Fibroblast of skin of right quadriceps (primary cell): ENCODE measurements at places on chromosomes 1 and 21.

DNA sequence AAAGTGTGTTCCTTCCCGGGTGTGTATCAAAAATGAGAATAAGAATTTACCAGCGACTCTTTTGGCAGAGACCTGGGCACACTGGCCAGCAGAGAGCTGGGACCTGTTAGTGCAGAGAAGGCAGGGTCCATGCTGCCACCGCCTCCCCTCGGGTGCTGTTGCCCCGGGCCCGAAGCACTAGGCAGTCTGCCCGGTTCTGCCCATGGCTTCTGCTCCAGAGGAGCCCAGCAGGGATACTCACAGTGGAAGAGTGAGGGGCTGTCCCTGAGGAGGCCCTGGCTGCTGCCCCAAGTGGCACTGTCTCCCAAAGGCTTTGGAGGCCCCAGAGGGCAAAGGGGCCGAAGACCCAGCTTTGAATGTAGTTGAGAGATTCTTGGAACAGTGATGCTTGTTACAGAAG, 80.5 kb downstream of the MIS18A start:
- no peak for DNase-seq

DNA sequence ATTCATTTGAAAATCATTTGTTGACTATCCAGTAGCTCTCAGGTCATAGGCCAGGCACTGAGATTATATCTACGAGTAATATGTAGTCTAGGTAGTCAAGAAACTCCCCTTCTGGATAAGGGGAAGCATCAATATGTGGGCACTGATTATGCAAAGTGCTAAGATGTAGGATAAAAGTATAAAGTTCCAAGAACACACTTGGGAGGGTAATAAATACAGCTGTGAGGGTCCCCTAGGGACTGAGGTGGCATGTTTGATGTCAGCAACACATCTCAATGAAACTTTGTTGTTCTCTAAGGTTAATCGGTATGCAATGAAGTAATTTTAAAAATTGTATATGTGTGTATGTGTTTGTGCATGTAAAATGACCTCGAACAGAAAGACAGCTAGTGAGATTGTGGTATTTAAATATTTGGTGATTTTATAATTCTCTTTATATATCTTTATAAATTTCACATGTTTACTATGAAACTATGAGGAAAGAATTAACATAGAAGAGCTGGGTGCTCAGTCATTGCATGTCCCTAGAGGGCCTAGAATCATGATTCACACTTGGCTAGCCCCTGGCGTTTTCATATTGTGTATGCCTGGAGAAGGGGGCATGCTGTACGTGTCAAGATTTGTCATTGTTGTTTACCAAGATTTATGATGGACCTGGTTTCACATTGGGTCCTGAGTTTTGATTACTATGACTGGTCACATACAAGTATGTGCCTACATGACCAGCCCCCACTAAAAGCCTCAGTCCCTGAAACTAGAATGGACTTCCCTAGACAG, 140.1 kb upstream of the DUSP10 start:
- no peak for DNase-seq

DNA sequence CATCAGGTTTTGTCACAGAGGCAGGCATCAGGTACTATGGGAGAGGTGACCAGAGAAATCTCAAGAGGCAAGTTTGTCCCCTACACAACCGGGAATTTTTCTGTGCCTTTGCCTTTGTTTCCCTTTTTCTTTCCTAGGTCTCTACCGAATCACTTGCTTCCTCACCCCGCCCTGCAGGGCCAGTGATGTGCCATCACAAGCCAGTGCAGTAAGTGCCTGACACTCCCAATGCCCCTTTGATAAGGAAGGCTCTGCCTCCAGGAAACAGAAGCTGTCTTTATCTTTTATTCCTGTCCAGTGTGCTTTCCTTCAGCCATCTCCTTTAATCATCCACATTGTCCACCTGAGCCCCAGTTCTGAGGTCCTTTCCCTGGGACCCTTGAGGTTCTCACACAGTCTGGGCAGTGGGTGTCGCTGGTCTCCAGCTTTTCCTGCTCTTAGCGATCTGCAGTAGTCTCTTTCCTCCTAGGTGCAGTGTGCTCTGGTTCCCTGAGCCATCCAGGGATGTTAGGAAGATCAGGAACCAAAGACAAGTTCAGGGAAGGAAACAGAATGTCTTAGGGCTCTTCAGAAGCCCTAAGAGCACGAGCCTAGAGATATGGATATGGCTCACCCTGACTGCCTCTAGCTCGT, 36.6 kb downstream of the GJA5 start:
- DNase-seq = peak; percentile 10

DNA sequence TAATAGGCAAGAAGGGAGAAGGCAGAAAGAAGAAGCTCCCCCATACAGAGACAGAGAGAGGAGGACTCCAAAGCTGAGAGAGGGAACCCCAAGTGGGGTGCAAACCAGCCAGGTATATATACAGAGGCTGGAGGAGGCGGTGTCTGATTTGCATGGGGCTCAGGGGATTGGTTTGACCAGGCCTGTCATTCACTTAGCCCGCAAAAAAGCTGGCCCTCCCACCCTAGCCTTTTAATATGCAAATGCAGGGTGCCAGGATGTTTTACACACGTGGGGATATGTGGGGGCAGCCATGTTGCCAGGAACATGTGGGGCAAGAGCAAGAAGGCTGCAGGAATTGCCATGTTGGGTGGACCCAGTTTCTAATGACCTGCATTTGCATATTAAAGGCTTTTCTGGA, 37.0 kb upstream of the TENT5B start:
- DNase-seq = no peak

DNA sequence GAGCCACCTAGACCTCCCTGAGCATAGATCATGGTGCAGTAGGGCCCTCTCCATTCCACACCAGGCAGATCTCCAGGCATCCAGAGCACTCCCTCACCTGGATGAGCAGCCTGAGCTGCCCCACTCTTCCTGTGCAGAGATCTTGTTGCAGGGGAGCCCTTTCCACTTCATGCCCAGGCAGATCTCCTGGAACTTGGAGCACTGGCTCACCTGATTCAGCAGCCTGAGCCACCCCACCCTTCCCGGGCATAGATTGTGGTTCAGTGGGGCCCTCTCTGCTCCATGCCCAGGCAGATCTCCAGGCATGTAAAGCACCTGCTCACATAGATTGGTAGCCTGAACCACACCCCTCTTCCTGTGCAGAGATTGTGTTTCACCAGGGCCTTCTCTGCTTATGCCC, 78.0 kb downstream of the SEC16B start:
- no peak for DNase-seq

- no peak for DNase-seq
These were observed 171.4 kb downstream of the KIF26B start for GRCh38 chr1:245325922-245326795.

DNA sequence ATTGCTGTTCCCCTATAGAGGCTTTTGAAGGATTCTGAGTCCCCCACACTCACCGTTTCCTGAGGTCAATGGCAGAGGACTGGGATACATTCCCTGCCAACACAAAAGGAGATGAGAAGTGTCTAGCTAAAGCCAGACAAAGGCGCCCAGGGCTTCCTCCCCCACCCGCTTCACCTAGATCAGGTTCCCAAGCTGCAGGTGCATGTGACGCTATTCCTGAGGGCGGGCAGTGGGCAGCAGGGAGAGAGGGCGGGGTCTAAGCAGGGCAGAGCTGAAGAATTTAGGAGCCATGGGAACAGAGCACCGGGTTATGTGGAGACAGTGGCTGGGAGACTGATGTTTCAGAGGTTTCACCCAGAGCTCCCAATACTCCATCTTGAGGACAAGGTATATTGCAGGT, 6.0 kb upstream of the ARHGEF2 start:
- DNase-seq = no peak

DNA sequence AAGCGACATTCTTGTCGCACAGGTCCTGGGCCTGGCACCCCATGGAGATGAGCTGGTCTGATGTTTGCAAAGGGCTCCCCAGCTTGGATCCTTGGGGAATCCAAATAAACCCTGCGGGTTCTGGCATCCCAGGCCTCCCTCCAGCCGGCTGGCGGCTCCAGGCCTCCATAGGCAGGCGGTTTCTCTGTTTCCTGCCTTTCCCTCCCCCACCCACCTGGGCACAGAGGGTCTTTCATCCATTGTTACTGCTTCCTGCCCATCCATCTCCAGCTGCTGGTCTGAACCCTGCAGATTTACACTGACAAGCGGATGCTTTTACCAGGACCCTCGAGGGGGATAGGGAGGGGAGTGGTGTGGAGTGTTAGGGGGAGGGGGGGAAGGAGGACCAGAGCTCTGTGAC, 39.1 kb upstream of the ID3 start:
- DNase-seq = no peak

DNA sequence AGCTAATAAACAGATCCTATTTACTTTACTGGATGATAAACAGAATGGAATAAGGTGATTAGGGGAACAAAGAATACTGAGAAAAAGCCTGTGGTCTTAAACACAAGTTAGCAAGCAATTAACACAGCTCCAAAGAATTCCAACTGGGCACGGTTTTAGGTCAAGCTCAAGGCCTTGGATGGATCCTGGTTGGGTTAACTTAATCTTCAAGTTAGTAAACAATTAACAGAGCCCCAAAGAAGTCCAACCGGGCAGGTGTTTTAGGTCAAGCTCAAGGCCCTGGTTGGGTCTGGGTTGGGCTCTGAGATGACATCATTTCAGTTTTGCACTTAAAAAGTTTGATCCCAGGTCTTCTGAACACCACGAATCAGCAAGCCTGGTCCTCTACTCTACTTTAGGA, 1086.3 kb upstream of the TMPRSS15 start:
- no peak for DNase-seq

DNA sequence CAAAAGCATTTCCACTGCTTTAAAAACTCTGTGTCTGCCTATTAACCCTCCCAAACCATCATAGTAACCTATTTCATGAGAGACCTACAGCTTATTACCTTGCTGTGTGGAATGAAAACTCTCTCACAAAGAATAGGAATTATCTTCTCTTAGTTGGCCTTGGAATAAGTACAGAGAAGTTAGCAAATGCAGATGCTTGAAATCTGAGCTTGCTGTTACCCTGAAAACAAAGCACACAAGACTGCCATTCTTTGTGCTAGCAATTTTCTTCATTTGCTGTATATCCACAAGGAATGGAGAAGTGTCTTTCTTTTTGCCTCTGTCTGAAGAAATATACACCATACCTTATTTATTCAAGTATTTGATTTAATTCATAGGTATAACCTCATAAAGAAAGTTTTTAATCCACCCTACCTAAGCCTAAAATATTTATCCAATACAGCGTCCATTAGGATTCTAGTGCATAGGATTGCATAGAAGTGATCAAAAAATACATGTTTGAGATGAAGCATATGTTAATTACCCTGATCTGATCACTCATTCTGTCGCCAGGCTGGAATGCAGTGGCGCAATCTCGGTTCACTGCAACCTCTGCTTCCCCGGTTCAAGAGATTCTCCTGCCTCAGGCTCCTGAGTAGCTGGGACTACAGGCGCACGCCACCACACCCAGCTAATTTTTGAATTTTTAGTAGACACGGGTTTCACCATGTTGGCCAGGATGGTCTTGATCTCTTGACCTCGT, 451.1 kb downstream of the LTN1 start:
- DNase-seq = no peak

DNA sequence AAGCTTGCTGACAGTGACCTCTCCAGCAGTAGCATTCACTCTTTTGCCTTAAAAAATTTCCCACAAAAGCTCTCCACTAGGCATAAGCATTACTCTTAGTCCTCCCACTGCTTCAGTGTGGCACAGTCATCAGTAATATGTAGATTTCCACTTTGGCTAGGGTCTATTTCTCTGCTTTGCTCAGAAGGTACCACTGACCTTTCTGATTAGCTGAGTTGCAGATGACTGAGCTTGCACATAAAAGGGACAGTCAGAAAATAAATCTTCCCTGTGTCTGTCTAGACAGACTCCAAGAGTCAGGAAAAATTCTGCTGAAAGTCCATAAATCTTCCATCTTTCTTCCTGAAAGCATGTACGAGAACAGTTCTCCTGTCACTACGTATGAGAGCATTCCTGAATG, 56.6 kb upstream of the APP start:
- DNase-seq = no peak

DNA sequence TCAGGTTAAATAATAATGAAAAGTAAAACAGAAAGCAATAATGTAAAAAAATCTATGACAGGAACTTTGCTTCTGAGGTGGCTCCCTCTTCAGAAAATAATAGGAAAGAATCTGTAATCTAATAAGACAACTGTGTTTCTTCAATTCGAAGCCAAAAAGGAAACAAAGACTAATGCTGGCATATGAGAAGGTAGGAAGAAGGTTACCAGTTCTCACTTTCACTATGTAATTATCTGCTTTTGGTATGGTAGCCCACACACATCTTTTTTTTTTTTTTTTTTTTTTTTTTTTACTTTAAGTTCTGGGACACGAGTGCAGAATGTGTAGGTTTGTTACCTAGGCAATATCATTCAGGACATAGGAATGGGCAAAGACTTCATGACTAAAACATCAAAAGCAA, 47.1 kb downstream of the COP1 start:
- no peak for DNase-seq

DNA sequence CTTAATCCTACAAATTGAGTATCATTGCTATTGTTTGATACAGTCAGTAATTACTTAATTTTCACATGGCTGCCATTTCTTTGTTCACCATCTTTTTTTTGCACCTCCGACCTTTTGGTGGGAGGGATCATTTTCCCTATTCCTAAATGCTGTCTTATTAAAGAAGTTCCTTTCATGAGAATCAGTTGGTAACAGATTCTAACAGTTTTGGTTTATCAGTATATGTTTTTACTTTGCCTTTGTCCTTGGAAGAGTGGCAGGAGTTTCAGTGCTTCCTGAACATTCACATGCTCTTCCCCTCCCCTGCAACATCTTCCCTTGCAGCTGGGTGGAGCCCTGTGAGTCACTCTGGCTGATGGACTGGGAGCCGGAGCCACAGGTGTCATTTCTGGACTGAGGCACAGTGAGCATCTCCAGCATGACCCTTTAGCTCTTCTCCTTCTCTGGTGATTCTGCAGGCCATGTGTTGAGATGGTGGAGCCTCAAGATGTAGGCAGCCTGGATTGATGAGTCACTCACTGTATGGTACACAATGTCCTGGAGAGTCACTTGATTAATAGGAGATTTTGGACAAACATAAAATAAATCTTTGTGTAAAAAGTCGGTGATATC, 217.7 kb downstream of the URB2 start:
- DNase-seq = no peak

GRCh38 chr1:24490101-24490781, 12.4 kb upstream of the RCAN3 start:
- DNase-seq = no peak

GRCh38 chr1:91545506-91546300, 45.1 kb downstream of the CDC7 start:
- DNase-seq = no peak

GRCh38 chr1:53698384-53698980, 40.5 kb downstream of the GLIS1 start:
- no peak for DNase-seq

DNA sequence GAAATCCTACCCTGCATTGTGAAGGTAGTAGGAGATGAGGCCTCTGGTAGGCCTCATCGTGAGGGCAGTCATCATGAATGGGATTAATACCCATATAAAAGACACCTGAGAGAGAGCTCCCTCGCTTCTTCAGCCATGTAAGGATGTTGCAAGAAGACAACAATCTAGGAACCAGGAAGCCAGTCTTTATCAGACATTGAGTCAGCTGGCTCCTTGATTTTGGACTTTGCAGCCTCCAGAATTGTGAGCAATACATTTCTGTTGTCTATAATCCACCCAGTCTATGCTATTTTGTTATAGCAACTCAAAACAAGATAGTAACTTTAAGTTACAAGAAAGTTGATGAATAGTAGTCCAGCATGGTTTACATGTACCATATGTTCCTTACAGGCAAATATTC, 208.5 kb downstream of the KCNT2 start:
- DNase-seq = no peak
